ENCODE measurements at places on chromosomes 16 and 17.

DNA sequence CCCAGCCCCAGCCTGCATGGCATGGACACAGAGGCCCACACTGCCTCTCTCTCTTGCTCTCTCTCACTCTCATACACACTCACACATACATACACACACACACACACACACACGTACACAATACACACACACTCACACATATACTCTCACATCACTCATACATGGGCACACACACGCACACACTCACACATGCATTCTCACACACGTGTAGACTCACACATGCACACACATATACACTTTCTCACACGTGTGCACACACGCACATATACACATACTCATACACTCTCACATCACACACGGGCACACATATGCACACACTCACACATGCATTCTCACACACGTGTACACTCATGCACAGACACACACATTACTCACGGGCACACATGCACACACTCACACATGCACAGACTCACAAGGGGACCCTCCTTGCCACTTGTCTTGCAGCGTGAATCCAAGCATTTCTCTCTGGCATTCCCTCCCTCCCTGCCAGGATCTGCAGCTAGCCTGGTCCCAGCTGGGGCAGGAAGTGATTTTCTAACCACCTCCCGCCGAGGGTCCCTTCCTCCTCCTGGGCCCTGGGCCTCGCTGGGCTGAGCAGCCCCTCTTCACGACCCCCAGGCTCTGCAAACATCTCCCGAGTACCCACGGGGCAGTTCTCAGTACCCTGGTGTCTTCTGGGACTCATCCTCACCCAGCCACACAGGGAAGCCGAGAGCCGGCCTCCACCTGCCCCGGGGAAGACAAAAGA lies 37.5 kb downstream of the IL21R start:
- no peak for DNase-seq

DNA sequence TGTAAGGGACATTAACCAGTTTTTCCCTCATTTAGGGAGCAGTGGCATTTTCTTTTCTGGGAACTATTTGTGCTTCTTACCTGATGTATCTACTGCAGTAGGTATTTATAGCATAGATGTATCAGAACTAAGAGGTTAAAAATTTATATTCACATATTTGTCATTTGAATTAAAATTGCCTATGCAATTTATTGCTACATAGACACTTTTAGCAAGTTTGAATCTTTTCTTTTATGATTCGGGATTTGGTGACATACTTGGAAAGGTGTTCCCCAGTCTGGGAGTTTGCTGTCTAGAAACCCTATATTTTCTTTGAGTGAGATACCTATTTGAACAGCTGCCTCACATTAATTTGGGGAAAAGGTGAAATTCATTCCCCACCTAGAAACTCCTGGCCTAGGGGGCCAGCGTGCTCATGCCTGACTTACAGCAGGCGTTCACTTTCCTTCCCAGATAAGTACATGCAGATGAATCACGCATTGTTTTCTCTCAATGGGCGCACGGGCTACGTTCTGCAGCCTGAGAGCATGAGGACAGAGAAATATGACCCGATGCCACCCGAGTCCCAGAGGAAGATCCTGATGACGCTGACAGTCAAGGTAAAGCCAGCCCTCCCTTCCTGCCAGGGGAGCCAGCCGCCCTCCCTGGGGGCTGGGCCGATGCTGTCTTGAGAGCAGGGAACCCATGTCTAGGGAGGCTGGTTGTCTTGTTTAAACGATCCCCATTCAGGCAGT lies 73.8 kb downstream of the SDR42E1 start:
- DNase-seq = no peak

DNA sequence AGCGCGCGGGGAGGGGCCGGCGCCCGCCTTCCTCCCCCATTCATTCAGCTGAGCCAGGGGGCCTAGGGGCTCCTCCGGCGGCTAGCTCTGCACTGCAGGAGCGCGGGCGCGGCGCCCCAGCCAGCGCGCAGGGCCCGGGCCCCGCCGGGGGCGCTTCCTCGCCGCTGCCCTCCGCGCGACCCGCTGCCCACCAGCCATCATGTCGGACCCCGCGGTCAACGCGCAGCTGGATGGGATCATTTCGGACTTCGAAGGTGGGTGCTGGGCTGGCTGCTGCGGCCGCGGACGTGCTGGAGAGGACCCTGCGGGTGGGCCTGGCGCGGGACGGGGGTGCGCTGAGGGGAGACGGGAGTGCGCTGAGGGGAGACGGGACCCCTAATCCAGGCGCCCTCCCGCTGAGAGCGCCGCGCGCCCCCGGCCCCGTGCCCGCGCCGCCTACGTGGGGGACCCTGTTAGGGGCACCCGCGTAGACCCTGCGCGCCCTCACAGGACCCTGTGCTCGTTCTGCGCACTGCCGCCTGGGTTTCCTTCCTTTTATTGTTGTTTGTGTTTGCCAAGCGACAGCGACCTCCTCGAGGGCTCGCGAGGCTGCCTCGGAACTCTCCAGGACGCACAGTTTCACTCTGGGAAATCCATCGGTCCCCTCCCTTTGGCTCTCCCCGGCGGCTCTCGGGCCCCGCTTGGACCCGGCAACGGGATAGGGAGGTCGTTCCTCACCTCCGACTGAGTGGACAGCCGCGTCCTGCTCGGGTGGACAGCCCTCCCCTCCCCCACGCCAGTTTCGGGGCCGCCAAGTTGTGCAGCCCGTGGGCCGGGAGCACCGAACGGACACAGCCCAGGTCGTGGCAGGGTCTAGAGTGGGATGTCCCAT lies 232.8 kb downstream of the SEC14L1 start:
- no peak for DNase-seq

GRCh38 chr16:10480151-10480550 lies 94.3 kb downstream of the ATF7IP2 start:
- DNase-seq = no peak

DNA sequence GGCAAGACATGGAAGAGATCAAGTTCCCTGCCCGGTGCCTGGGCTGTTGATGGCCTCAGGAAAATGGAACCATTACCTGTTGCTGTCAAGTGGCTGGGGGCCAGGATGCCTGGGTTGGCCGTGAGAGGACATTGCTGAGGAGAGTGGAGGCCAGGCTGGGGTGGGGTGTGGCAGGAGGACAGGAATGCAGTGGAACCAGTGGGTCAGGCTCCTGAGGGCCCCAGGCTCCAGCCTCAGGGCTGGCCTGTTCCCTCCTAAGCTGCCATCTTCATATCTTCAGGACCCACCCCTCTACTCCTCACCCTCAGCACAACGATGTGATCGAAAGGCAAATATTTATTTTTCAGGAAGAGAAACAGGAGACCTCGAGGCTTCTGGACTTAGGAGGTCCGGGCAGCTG lies 8.5 kb upstream of the YPEL3 start:
- no peak for DNase-seq

DNA sequence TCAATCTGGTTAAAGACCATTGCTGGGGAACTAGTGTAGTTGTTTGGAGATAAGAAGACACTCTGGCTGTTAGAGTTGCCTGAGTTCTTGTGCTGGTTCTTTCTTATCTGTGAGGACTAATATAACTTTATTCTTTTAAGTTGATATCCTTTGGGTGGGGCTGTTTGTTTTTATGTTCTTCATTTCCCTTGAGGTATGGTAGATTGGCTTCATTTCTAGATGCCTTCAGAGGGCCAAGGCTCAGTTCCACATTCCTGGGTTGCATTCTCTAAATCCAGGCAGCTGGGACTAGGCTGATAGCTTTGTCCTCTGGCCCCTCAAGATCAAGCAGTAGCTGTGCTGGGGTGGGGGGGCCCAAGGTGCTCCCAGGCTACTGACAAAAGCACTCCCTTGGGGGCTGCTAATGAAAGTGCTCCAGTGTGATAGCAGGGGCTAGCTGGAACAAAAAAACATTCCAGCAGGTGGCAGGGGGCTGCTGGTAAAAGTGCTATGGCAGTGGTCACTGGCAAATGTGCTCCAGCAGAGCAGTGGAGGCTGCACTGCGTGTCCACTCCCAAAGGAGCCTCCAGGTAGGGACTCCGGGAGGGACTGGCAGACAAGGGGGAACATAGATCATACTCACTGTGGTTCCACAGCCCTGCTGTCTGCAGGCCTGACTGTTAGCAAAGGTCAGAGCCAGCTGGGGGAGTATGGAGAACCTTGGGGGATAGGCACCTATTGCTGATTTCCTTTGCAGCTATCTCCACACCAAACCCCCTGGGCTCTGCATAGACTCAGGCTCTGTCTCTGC lies 45.9 kb upstream of the KCNJ16 start:
- DNase-seq = no peak

- DNase-seq = no peak
These were observed 147.5 kb upstream of the CIBAR2 start for GRCh38 chr16:85259832-85260167.

GRCh38 chr17:34130544-34130943 lies 124.5 kb upstream of the CCL2 start:
- no peak for DNase-seq

- no peak for DNase-seq
These were observed 21.6 kb downstream of the VASN start for GRCh38 chr16:4393240-4393600.

DNA sequence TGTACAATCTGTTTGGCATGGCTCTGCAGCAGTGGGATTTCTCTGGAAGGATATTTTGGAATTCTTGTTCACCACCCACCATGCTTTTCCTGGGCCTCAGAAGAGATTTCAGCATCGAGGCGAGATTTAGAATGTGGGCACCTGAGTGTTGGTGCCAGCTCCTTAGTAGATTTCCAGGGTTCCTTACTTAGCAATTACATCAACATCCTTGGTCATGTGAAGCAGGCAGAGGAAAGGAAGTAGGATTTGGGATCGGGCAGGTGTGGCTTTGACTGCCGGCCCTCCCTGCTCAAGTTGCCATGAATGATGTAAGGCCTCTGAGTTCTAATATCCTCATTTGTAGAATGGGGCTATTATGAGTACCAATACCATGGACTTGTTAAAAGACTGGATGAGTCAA lies 13.1 kb upstream of the RBFOX1 start:
- no peak for DNase-seq

DNA sequence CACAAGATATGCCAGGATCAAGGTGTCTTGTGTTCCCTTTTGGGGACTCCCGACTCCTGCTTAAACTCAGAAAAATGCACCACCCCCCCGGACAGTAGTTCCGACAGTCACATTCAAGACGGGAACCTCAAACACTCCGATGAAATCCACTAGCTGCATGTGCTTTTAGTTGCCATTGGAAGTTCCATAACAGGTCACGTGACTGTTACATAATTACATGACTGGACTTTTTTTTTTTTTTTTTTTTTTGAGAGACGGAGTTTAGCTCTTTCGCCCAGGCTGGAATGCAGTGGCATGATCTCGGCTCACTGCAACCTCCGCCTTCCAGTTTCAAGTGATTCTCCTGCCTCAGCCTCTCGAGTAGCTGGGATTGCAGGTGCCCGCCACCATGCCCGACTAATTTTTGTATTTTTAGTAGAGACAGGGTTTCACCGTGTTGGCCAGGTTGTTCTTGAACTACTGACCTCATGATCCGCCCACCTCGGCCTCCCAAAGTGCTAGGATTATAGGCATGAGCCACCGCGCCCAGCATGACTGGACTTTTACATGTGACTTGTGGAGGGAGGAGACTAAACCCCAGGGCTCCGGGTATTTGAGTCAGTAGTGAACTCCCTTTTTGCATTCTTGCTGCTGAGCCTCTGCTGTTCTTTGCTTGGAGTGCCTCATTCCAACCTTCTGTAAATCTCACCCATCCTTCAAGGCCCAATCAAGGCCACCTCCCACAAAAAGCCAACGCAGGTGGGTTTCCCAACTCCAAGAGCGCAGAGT lies 1.6 kb downstream of the SIRT7 start:
- no peak for DNase-seq

Data from HS-27A (cell line).